Panc1 (cell line): ENCODE measurements at places on chromosomes 7 and 10.

DNA sequence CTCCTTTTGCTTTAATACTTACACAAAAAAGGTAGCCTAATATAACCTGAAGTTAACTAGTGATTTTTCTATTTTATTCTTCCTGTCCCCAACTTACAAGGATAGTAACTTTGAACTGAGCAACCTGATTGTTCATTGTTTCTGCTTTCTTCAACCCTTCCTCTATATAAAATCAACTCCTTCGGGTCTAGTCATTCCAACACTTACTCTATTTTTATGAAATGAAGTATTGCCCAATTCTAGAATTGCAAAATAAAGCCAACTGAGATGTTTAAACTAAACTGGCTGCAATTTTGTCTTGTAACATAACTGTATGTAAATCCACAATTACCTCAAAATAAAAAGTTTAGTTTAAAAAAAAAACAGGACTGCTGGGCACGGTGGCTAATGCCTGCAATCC is 20.3 kb upstream of the DNA2 start:
- no peak for DNase-seq

DNA sequence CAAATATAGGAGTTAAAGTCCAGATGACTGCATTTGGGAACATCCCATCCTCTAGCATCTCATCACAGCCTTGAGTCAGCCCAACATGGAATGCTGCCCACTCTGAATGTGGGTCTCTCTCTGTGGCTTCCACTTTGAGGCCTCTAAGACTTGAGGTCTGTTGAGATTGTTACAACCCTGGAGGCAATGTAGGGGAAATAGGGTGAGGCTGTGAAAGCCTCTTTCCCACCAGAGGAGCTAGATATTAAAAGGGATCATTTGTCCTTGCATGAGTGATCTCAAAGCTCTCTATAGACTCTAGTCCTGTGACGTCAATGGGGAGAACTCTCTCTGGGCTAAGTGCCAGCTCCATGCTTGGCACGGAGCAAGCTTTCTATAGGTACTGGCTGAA is 6.4 kb upstream of the GOLGA7B start:
- no peak for DNase-seq

GRCh38 chr10:62046522-62047227 is 145.2 kb downstream of the ARID5B start:
- DNase-seq, result no peak

- no peak for DNase-seq
These were observed 7.1 kb upstream of the ITGB8 start for GRCh38 chr7:20323595-20323994.

DNA sequence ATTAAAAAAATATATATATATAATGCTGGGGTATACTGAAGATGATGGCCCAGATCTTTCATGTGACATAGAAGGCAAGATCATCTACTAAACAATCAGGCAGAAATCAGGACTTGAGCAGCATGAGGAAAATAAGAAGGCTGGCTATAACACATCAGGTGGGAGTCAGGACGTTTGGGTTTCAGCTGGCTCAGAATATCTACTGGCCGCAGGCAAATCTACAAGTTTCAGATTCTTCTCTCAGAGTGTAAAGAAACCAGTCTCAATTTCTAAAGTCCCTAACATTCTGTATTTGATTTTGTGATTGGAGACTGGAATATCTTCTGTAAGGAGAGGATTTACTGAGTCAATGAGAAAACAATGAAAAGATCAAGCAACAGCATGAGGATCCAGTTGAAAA is 37.7 kb upstream of the FAM3C start:
- no peak for DNase-seq

- no peak for DNase-seq
These were observed 25.8 kb upstream of the SFMBT2 start for GRCh38 chr10:7436490-7437100.

- DNase-seq, result no peak
These were observed 223.4 kb downstream of the DOCK4 start for GRCh38 chr7:111982804-111983203.

GRCh38 chr10:132517951-132518521 is 19.6 kb upstream of the INPP5A start:
- DNase-seq, result no peak

DNA sequence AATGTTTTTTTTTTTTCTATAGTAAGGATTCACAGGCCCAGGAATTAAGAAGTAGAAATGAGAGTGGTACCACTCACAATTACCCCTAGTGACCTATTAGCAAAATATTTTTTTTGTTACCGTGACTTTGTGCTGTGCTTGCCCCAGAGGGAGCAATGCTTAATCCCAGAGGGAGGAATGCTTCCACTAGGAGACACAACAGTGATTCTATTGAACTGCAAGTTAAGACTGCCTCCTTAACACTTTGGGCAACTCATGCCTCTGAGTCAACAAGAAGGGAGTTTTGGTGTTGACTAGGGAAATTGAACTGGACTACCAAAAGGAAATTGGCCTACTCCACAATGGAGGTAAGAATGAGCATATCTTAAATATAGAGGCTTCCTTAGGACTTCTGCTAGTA is 17.2 kb upstream of the MEOX2 start:
- no peak for DNase-seq

DNA sequence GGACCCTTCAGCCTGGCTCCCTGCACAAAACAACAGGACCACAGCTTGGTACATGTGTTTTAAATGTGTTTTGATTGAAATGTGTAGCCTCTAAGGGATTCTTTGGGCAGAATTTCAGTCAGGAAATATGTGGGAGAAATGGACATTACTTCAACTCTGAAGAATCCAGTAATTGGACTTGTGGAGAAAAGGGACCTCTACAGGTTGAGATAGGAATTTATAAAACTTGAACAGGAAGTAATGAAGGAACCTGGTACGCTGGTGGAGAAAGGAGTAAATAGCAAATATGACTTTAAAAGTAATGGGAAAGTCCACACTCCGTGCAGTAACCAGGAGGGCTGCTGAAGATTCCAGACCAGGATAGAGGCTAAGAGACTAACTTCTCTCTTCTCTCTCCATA is 220.5 kb downstream of the LHFPL3 start:
- DNase-seq, result no peak

DNA sequence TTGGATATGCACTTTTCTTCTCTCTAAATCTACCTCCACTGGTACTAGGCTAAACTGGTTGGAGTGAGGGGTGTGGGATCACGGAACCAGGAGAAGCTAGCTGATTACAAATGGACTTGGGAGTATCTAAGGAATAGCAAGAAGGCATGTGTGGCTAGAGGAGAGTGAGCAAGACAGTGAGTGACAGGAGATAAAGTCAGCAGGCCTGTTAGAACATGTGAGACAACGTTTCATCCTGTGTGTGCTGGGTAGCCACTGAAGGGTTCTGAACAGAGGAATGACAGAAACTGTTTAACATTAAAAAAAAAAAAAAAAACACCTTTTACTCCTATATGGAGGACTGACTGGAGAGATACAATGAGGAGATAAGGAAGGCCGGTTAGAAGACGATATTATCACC is 51.7 kb downstream of the ZNF438 start:
- DNase-seq, result no peak

DNA sequence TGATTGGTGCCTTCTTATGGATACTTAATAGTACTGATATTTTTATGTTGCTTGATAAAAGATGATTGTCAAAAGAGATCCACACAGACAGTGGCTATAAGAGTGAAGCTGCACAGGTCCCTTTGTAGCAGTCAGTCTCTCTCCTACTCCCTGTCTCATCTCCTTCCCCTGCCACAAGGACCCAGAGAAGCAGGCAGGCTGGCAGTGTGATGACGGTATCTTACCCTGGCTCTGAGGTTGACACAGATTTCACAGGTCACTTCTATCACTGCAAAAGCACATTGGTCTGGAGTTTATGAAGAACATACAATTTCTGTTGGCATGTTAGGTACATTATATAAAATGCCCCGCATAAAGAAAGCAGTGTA is 64.4 kb upstream of the AHR start:
- peak; percentile 39 for DNase-seq

GRCh38 chr7:155961241-155962190 is 149.3 kb upstream of the SHH start:
- no peak for DNase-seq

- DNase-seq, result no peak
These were observed 1043.0 kb downstream of the NRG3 start for GRCh38 chr10:82918022-82918421.

DNA sequence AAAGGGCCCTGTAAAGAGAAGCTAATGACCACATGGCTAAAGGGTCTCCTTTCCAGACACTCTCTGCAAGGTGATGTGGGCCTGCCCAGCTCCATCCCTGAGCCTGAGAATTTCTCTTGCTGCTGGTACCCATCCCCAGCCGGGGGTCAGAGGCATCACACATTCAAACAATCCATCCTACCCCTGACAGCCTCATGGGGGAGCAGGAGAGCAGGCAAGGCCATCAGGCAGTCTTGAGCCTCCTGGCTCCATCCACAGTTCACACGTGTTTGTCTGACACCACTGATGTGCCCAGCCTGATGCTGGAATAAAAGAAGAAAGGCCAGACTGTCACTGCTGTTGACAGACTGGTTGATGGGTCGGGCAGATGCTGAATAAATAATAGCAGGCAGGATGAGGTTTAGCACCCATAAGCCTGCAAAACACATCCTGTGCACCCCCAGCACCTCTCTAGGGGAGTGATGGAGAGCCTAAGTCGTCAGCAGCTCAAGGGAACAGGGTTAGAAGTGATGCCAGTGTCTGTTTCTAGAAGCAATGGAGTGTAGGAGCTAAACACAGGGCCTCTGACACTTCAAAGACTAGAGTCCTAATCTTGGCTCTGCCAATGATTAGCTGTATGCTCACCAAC is 43.5 kb downstream of the TLL2 start:
- DNase-seq, result peak; percentile 15

GRCh38 chr10:127118034-127118433 is 78.4 kb downstream of the INSYN2A start:
- no peak for DNase-seq

DNA sequence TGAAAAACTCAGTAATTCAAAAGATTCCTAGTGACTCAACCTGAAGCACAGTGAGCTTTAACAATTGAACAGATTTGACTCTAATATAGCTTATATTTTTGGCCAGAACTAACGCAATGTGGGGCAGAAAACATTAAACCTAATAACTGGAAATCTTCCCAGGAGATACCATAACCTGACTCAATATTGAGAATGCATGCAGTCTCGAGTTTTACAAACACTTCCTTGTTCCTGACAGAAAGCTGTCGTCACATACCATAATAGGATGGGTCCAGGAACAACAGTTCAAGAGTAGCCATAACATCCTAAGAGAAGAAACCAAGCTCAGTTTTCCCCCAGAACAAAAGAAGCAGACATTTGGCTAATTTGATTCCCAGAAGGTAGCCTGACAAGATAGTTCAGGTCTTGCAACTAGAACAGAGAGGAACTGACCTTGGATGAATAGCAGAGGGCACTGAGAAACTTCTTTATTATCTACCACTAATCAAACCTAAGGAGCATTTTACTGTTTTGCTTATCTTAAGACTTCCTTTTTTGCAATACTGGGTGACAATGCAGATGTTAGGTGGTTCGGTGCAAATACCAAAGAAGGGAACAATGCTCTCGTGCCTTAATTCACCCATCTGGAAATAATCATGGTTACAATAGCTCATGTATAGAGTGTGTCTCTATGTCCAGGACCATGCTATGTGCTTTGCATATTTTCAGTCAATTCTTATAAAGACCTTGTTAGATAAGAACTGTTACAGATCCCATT is 38.6 kb upstream of the ACSL5 start:
- no peak for DNase-seq

DNA sequence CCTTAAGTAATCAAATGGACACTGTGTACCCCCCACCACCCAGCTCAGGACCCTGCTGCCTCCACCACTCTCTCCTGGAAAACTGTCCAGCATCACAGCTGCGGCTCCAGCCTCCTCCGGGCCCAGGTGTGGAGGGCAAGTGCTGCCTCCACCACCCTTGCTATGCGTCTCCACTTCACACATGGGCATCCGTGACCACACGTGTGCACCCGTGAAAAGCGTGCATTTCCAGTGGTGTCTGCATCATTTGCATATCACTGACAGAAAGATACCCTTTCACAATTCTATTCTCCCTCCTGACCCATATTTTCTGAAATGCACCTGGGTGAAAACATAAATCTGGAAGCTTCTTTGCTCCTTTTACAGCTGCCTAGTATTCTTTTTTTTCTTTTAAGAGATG is 89.7 kb upstream of the PDGFA start:
- DNase-seq, result no peak

- DNase-seq, result no peak
These were observed 436.3 kb upstream of the NPVF start for GRCh38 chr7:25664593-25664992.

DNA sequence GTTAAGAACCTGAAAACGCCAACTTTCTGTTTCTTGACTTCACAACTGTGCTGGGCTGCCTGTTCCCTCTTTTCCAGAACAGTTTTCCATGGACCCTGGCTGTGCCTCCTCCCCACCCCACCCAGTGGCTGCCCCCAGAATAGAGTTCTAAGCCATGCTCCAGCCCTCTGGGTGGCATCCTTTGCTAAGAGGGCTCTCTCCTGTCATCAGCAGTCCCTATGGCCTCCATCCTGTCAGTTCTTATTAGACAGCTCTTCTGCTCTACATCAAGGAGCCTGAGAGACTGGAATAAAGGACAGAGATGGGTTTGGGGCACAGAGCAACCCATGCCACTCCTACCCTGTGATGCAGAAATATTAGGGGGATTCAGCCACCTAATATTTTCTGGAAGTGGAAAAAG is 13.9 kb upstream of the LRRC4 start:
- DNase-seq, result no peak

- peak; percentile 66 for DNase-seq
These were observed 3.6 kb downstream of the HOXA13 start for GRCh38 chr7:27196287-27196767.

DNA sequence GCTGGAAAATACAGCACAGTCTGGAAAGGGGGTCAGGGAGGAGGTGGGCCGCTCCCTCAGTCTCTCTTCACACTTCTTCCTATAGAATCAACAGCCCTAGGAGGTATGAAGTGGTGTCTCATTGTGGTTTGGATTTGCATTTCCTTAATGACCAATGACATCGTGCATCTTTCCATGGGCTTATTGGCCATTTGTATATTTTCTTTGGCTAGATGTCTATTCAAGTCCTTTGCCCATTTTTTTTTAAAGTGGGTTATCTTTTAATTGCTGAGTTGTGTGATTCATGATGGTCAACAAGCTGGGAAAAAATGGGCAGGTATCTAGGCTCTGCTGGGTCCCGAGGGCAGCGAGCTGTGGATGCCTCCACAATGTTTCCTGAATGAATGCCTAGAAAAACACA is 29.1 kb downstream of the TMEM130 start:
- no peak for DNase-seq

DNA sequence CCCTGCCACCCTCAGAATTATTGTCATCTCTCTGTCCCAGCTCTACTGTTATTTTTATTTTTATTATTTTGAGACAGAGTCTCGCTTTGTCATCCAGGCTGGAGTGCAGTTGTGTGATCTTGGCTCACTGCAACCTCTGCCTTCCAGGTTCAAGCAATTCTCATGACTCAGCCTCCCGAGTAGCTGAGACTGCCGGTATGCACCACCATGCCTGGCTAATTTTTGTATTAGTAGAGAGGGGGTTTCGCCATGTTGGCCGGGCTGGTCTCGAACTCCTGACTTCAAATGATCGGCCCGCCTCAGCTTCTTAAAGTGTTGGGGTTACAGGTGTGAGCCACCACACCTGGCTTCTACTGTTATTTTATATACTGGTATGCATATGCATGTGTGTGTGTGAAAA is 11.0 kb downstream of the CALHM2 start:
- no peak for DNase-seq
